ENCODE measurements at places on chromosomes 4 and X.
A peak's percentile ranks its signal among the peaks of the same experiment; 100 is the strongest.

DNA sequence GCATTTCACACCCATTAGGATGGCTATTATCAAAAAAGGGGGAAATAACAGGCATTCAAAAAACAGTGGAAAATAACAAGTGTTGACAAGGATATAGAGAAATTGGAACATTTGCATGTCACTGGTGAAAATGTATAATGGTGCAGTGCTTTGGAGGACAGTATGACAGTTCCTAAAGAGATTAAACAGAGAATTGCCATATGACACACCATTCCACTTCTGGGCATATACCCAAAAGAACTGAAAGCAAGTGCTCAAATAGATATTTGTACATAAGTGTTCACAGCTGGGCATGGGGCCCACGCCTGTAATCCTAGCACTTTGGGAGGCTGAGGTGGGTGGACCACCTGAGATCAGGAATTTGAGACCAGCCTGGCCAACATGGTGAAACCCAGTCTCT lies 348.1 kb downstream of the NR3C2 start:
- no peak for DNase-seq

DNA sequence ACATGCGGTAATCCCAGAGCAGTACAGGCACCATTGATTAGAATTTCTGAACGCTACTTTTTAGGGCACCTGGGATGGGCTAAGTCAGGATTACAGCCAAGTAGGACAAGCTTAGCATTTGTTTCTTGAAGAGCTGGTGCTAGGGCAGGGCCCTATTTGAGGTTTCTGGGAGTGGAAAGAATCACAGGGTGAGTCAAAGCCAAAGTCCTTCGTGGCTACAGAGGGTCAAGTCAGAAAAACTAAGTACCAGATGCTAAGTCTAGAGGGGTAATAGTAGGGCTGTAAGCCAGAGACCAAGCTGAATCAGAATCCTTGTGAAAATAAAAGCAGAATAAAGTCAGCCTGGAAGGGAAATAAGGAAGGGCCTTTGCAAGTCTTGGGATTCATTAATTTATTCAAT lies 448.6 kb downstream of the ZIC3 start:
- no peak for DNase-seq

GRCh38 chr4:39933671-39934590 lies 43.8 kb downstream of the PDS5A start:
- no peak for DNase-seq

DNA sequence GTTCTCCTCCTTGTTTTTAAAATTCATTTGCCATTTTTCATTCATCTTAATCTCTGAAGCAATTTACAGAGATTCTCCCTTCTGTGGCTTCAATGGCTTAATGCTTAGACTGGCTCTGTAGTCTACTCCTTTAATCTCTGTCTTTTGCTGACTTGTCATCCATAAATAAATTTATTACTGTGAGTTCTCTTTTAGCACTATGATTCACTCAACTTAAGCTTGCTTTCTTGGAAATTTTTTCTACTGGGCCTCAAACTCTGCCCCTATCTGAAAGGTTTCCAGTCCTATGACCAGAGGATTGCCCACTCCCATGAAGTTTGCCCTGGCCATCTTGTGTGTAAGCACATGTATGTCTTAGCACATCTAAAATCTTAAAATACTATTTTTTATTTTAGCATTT lies 251.1 kb downstream of the DCLK2 start:
- no peak for DNase-seq

GRCh38 chrX:66914080-66914479 lies 275.2 kb upstream of the EDA2R start:
- no peak for DNase-seq

GRCh38 chrX:77960567-77960966 lies 8.9 kb downstream of the PGAM4 start:
- DNase-seq, result no peak

GRCh38 chr4:141102367-141102766 lies 30.9 kb downstream of the RNF150 start:
- no peak for DNase-seq

- no peak for DNase-seq
Measured at GRCh38 chrX:6777238-6778002, 242.5 kb upstream of the VCX3A start.

- no peak for DNase-seq
Measured at GRCh38 chr4:152417673-152418072, 118.2 kb downstream of the FBXW7 start.

DNA sequence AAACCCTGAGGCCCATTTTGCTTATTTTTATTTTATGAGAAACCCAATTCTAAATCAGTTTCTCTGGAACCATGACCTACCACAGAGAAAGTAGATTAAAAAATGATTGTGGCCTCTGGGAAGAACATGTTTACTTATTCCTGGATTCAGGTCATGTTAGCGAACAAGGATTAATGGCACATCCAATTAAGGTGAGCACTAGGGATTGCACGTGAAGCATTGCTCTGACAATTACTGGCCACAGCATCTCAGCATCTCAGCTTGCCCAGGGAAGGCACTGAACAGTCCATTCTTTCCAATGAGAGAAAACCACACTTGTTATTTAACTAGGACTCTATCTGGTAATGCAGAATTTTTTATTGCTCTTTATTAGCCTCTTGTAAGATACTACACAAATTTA lies 119.8 kb downstream of the ZNF330 start:
- no peak for DNase-seq

- no peak for DNase-seq
Measured at GRCh38 chr4:43778187-43778915, 670.3 kb downstream of the KCTD8 start.

- no peak for DNase-seq
Measured at GRCh38 chr4:122542411-122543236, 78.2 kb downstream of the IL21 start.

DNA sequence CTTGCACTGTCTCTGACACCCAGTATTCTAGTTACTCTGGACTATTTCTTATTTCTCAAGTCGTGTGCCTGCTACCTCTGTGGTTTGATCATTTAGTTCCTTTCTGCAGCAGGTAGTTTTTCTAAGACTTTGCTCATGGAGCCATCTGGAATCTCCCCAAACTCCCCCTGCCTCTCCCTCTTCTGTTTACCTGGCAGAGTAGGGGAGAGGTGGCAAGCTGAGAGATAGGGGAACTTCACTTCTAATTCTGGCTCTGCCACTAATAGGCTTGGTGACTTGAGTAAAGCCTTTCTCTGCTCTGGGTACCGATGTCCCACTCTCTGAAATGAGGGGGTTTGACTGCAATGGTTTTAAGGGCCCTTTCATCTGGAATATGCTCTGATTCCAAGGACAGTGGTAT lies 141.3 kb downstream of the CPEB2 start:
- DNase-seq, result no peak

DNA sequence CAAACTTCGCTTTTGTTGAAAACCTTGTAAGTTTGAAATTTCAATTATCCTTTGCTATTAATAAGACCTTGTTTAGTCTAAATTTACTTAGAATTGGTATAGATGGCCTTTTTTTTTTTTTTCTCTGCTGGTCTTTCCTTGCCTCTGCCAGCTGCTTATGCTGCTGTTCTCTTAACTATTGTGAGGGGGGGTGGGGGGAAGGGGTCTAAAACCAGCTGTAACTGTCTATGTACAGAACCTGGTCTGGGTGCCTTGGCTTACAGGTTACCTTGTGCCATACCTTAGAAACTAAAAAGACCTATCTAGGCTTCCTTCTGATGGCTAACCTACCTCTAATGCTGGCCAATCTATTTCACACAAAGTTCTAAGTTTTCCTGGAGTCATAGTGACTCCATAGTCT lies 1.0 kb downstream of the UGT2B17 start:
- no peak for DNase-seq

- no peak for DNase-seq
Measured at GRCh38 chr4:147732518-147733235, 789 bp downstream of the ARHGAP10 start.

- DNase-seq, result no peak
Measured at GRCh38 chr4:8540072-8540471, 40.1 kb upstream of the GPR78 start.

- no peak for DNase-seq
Measured at GRCh38 chrX:39550795-39551361, 546.9 kb downstream of the BCOR start.

- no peak for DNase-seq
Measured at GRCh38 chr4:10082459-10083272, 33.9 kb downstream of the WDR1 start.

DNA sequence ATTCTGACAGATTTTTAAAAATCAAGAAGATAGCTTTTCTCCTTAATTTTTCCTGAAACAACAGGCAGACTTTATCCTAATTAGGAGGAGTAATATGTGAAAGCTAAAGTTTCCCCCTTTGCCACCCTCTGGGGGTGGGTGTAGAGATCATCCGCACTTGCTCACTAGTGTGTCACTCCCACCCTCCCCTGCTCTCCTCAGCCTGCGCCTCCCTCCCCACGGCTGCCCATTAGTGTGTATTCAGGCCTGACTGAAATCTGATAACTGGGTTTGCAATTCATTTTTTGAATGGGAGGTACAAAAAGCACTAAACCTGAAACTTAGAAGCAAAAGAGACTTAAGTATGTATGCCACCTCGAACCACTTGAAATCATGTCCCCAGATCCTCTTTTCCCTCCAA lies 110.4 kb upstream of the TRIM2 start:
- no peak for DNase-seq

DNA sequence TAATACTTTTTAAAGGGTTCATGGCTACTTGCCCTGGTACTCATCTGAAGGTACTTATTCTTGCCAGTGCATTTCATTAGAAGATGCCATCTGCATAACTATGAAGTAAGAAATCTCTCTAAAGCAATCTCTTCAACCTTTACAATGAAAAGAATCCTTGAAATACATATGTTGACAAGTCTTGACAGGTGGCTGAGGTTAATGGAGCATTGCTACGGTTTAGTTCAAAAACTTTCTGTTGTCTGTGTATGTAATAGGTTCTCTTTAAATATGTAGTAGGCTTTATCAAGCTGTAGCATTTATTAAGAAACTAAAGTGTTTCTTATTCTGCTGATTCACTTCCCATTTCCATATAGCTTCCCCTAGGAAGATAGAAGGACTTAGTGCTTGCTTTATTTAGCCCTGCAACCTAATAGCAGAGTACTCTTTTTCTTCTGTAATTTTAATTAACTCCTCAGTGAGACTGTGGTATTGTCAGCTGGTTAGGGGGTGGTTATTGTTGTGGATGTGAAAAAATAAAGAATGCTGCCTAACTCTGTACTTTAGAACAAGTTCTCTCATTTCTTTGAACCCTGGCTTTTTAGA lies 39.3 kb downstream of the SLAIN2 start:
- peak; percentile 22 for DNase-seq

GRCh38 chr4:188971125-188971524 lies 831.9 kb downstream of the TRIML1 start:
- no peak for DNase-seq

DNA sequence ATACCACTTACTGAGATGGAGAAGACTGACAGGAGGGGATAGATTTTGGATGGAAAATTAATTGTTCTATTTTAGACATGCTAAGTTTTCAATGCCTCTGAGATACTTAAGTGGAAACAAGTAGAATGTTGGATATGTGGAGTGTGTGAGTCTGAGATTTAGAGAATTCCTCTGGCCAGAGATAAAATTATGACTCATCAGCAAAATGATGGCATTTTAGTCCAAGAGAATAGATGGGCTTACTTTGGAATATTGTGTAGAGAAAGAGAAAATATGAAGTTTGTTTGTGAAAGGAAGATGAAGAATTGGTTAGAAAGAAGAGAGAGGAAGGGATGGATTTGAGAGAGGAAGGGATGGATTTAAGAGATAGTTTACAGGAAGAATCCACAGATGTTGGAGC lies 108.6 kb upstream of the PPP1R2C start:
- DNase-seq, result no peak

- DNase-seq, result no peak
Measured at GRCh38 chrX:137428221-137428661, 137.7 kb upstream of the ZIC3 start.

GRCh38 chr4:163110442-163110841 lies 56.2 kb downstream of the NAF1 start:
- DNase-seq, result no peak

- no peak for DNase-seq
Measured at GRCh38 chrX:13985697-13986435, 43.8 kb downstream of the GEMIN8 start.

GRCh38 chr4:105458001-105458400 lies 15.9 kb downstream of the PPA2 start:
- DNase-seq, result no peak

DNA sequence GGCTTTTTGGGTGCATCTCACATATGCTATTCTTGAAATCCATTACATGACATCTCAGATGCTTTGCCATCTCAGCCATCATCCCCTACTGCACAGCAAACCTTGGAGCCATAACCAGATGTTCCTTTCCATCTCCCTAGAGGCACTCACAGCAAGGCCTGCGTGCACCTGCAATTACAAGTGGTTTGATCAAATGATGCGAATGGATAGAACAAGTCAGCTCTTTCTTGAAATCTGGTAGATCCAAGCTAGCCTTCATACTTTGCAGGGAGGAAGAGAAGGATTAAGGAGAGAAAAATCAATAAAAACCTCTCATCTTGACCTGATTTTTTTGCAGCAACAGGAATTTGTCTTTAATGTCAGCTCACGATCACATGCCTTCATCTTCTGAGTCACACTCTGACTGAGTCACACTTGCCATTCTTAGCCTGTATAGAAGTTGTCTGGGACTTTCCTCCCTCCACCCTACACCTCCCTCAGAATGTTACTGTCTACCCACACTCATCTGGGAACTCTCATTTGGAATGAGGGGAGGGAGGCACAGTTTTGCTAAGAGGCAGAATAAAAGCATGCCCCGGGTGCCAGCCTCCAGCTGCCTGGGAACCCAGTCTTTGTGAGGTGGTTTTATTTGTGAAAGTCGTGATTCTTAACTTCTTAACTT lies 11.9 kb upstream of the TRIML1 start:
- no peak for DNase-seq

DNA sequence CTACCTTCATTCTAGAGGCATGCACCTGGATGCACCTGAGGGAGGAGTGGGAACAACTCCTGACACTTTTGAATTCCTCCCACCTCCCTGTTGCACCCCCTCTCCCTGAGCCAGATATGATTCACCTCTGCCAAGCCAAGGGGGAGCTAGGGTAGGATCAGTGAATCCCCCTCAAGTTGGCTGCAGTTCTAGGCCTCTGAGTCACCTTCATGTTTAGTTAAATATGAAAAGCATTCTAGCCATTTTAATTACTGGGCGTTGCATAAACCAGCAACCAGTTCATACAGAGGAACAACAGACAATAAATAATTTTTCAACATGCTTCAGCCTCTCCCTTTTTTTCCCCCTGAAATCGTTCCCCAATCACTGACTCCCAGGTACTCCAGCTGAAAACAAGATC lies 1440.2 kb downstream of the ADGRL3 start:
- DNase-seq, result no peak

DNA sequence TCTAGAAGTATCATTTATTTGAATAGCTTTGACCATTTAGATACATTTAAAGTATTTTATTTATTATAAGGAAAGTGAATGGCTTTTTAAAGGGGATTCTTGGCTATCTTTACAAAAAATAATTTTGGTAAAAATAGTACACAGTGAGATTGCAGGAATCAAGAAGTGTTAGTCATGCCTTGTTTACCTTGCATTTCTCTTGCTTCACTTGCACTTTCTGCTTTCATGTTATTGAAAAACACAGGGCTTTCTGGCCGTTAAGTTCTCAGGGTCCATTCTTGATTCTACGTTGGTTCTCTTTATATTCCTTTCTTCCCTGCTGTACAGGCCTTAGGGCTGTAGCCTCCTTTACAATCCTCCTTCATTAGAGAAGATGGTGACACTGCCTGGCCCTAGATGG lies 21.8 kb upstream of the SEC24D start:
- no peak for DNase-seq

GRCh38 chrX:119121341-119121740 lies 6.3 kb downstream of the KIAA1210 start:
- DNase-seq, result no peak

GRCh38 chr4:167234316-167234881 lies at the start of gene SPOCK3:
SPOCK3 (minus strand) TSS chr4:167234494.
- DNase-seq, result peak; percentile 3

All from DMS79 treated with DMSO at 0.1 percent for 48 hours (cell line).